ENCODE measurements at places on chromosomes 13 and 19. TPM values are rescaled to one million over a fixed set of nuclear protein-coding genes. Genes with fewer than 3 reads are reported as not detected.
A peak's percentile ranks its signal among the peaks of the same experiment; 100 is the strongest.

DNA sequence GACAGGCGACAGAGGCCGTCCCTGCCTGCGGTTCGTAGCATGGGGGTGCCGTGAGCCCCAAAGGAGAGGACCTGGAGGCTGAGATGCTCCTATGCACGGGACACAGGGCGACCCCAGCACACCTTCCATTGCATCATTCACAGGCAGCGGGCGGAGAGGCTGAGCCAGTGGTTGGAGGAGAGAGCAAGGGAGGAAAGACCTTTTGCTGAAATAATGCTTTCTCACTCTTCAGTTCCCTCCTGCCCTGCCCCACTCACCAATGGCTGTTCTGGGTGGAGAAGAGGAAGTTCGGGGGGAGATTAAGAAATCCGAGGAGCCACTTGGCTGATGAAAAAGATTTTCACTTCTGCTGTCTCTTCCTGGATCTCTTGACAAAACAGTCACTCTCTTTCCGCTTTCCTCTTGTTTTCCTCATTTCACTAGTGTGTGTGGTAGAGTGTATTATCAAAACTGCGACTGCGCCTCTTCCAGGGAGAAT is at the start of gene NLRP12:
NLRP12 (minus strand) TSS at position 181 of the 478 bp plus-strand sequence; CDS start at position 41, 140 bp downstream.
- DNase-seq: no peak
- peak within 1 kb of the TSS; percentile 35 for H3K4me3 ChIP-seq
- H3K27ac ChIP-seq: no peak within 1 kb of the TSS
- no peaks in the 10 kb centered on the region for H3K4me1 ChIP-seq

IL17D gene
- total RNA-seq: 9.9 TPM

CD22 gene
- 5.0 TPM for total RNA-seq

GRCh38 chr19:35177377-35178274 is 23.1 kb downstream of the FXYD5 start:
- H3K27ac ChIP-seq: no peak overlapping the region
- H3K27me3 ChIP-seq: no peaks in the 10 kb centered on the region
- no peak for DNase-seq
- H3K4me1 ChIP-seq: no peaks in the 10 kb centered on the region

KCNJ14 gene
- 0.42 TPM for total RNA-seq

DNA sequence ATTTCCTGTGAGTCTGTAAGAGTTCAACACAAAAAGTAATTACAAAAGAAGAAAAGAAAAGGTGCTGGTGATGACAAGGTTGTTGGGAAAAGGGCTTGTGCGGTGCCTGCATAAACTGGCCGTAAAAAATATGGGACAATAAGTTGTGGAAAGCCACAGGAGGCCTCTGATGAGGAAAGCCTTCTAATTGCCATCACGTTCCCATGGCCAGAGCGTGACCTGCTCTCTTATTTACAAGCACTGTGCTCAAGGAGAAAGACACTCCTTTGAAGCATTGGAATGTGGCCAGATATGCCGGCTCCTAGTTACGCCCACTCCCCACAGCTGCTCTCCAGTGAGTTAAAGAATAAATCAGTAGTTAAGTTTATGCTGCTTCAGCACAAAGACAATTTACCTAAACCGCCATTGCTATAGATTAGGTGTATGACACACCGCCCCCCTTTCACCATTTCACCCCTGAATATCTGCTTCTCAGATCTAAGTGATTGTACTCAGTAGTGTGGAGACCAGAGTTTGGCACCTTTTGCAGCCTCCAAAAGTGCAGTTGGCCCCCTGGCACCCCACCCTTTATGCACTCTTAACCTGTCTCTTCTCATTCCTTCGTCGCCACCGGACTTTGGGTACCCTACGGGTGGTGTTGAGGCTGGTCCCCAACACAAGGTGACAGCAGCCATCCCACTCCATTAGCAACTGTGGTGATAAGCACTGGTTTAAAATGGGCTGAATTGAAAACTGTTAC is 8.1 kb upstream of the PGLYRP1 start:
- no peaks in the 10 kb centered on the region for H3K36me3 ChIP-seq
- H3K4me3 ChIP-seq: no peak overlapping the region
- H3K4me1 ChIP-seq: no peaks in the 10 kb centered on the region
- peak; percentile 82 for DNase-seq

DNA sequence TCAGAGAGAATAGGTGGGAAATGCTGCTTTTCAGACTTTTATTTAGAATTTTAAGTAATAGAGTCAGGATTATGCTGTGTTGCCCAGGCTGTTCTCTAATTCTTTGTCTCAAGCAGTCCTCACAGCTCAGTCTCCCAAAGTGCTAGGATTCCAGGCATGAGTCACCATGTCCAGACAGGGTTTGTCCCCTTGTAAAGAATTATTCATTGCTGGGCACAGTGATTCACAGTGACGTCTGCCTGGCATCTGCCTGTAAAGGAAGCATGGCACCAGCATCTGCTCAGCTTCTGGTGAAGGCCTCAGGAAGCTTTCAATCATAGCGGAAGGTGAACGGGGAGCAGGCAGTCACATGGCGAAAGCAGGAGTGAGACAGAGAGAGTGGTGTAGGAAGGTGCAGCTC is 17.7 kb downstream of the ZNF763 start:
- H3K4me1 ChIP-seq: no peaks in the 10 kb centered on the region
- H3K4me3 ChIP-seq: no peak overlapping the region
- no peaks in the 10 kb centered on the region for H3K27me3 ChIP-seq
- no peak for DNase-seq
